ENCODE measurements at places on chromosomes 5 and 9.

- DNase-seq: no peak
These were observed 63.0 kb downstream of the EXOSC2 start for GRCh38 chr9:130756455-130757152.

- DNase-seq: no peak
These were observed 98.1 kb downstream of the DOCK8 start for GRCh38 chr9:312596-313320.

GRCh38 chr9:5873439-5873838 is 17.2 kb upstream of the MLANA start:
- no peak for DNase-seq

DNA sequence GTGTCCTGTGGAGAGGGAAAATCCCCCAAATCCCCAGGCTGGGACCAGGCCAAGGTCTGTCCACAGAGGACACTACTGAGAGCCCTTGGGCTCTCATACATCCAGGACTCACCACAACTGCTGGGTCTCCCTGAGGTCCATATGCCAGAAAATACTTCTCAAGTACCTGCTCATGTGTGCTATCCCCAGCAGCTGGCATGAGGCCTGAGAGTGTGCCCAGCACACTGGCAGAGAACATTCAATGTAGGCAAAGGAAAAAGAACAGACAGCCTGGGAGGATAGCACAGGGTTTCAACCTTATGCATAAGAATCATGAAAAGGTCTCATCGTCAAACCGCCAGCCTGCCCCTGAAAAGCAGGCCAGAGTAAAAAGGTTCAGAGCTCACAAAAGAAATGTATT is 154.1 kb upstream of the TAS2R1 start:
- no peak for DNase-seq

DNA sequence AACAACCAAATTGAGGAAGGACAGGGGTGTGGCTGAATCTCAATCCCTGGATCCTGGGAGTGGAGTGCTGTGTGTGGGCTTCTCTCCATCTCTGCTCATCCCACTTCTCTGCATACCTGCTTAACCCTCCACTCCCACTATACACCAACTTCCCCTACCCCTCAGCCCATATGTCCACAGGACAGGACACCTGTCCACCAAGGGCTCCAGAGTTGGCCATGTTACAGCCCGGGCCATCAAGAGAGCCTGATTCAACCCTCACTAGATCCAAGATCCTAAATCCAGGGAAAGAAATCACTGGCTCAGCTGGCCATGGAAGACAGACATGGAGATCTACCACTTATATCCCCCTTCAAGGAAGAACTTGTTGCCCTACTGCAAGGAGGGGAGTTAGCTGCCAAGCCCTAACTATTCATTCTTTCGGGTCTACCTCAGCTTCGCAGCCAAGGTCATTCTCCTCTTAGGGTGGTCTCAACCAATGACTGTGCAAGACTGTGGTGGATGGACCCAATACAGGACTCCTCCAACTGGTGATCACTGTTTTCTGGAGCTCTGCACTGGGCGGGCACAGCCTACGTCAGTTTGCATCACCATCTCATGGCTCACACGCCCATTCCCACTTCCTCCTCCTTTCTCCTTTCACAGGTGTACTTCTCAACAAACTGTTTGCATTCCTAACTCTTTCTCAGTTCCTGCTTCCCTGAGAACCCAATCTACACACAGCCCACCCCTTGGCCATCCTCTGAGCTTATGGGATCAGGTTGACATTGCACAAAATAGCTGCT is 53.7 kb upstream of the ZBTB43 start:
- no peak for DNase-seq

GRCh38 chr5:157535042-157535865 is 40.3 kb downstream of the ADAM19 start:
- DNase-seq: no peak

- DNase-seq: peak; percentile 16
These were observed 105.0 kb downstream of the ANKRD55 start for GRCh38 chr5:56128113-56128512.

- DNase-seq: no peak
These were observed 231.9 kb downstream of the ATPSCKMT start for GRCh38 chr5:10017786-10018185.

- no peak for DNase-seq
These were observed 56.2 kb upstream of the TNFSF15 start for GRCh38 chr9:114861922-114862605.

- DNase-seq: no peak
These were observed 54.9 kb downstream of the WDR41 start for GRCh38 chr5:77437194-77437593.
